Mucosa of gallbladder (tissue), 1 donor: ENCODE measurements at places on chromosomes 6 and 20. TPM values are rescaled to one million over a fixed set of nuclear protein-coding genes. Genes with fewer than 3 reads are reported as not detected.

NINL gene
- 20.8 TPM for total RNA-seq

HLA-DOA gene
- 8.4 TPM for total RNA-seq

SLPI gene
- total RNA-seq: 548 TPM

EPPIN gene
- total RNA-seq: not detected

OR14J1 gene
- 0.20 TPM for total RNA-seq

IMPG1 gene
- total RNA-seq: not detected

TTK gene
- 0.92 TPM for total RNA-seq

OR2H2 gene
- total RNA-seq: not detected

ENTPD6 gene
- total RNA-seq: 133 TPM

CPXM1 gene
- 6.8 TPM for total RNA-seq

DUSP15 gene
- 2.8 TPM for total RNA-seq

ZNF391 gene
- 1.9 TPM for total RNA-seq

BEND6 gene
- total RNA-seq: 0.95 TPM

C20orf141 gene
- not detected for total RNA-seq

TCF21 gene
- total RNA-seq: 10.9 TPM

RTN4IP1 gene
- 5.8 TPM for total RNA-seq

SLC35F1 gene
- 1.1 TPM for total RNA-seq

EYA4 gene
- total RNA-seq: 0.17 TPM

TNFRSF21 gene
- 64.7 TPM for total RNA-seq

GRM1 gene
- not detected for total RNA-seq

PLEKHG1 gene
- 24.5 TPM for total RNA-seq

PROKR2 gene
- not detected for total RNA-seq

PACRG gene
- total RNA-seq: 3.2 TPM

GGTLC1 gene
- 0.40 TPM for total RNA-seq

BEND3 gene
- 5.7 TPM for total RNA-seq

CTAGE9 gene
- 0.09 TPM for total RNA-seq

C20orf96 gene
- total RNA-seq: 10.6 TPM

TCF19 gene
- 4.8 TPM for total RNA-seq

ERVFRD-1 gene
- 0.40 TPM for total RNA-seq

PNPLA1 gene
- 0.14 TPM for total RNA-seq

STX11 gene
- 2.9 TPM for total RNA-seq

SLA2 gene
- total RNA-seq: 2.0 TPM

CHD6 gene
- 47.7 TPM for total RNA-seq

SERPINB6 gene
- 141 TPM for total RNA-seq

RWDD2A gene
- total RNA-seq: 5.9 TPM

MLN gene
- not detected for total RNA-seq
